ENCODE measurements at places on chromosomes 7 and 10. TPM values are rescaled to one million over a fixed set of nuclear protein-coding genes. Genes with fewer than 3 reads are reported as not detected.

The MLXIPL gene
- total RNA-seq: 14.0 TPM

The EIF5AL1 gene
- total RNA-seq: 0.24 TPM

The ARHGAP12 gene
- 17.2 TPM for total RNA-seq

The MRLN gene
- not detected for total RNA-seq

The CHAT gene
- total RNA-seq: not detected

The MGAM2 gene
- total RNA-seq: 0.12 TPM

The MBL2 gene
- not detected for total RNA-seq

DNA sequence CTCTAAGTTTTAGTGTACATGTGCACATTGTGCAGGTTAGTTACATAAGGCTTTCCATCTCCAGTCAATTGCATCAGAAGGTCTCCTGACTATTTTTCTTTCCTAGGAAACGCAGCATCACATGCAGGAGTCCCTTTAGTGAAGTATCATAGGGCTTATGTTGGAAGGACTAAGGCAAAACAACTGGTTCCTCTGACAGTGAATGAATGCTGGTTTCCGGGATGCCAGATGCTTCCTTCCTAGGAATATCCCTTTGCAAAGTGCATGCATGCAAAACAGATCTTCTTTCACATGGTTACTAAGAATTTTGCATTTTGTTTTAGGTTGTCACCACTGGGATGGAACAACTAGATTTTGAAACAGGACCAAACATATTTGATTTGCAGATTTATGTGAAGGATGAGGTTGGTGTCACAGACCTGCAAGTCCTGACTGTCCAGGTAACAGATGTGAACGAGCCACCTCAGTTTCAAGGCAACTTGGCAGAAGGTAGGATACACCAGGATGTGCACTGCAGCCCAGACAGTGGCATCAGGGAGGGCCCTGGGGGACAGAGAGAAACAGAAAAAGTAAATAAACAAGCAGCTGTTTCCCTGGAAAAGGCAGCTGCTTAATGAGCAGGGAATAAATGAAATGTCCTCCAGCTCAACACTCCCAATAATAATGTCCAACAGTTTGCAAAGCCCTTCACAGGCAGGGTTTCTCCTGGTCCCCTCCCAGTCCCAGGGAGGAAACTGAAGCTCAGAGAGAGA is 17.8 kb downstream of the CDHR3 start:
- DNase-seq: no peak

DNA sequence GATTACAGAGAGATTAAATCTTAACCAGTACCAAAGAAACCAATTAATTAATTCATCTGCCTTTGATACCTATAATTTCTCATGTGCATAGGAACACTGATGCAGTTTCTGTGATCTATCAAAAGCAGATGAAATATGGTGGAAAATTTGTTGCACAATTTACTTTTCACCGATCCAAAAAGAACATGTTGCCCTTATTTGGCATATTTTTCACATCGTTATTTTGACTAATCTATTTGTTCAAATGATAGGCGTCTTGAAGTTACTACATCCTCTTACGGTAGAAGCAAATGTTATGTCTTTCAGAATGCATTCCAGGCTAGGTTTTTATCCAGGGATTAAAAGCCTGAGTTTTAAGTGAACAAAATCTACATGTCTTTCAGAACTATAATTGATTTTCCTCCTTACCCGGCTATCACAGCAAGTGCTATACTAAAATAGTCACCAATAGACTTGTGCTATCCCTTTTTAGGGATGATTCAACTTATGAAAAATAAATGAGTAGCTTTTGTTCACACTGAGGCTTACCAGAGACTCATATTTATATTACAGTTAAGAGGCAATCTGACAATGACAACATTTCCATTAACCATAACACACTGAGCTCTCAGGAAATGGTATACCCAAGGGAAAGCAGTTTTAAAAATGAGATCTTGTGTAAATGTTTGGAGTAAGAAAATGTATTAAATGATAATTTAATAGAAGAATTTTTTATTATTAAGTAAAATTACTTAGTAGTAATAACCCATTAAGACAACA is 16.8 kb upstream of the TES start:
- no peak for DNase-seq

DNA sequence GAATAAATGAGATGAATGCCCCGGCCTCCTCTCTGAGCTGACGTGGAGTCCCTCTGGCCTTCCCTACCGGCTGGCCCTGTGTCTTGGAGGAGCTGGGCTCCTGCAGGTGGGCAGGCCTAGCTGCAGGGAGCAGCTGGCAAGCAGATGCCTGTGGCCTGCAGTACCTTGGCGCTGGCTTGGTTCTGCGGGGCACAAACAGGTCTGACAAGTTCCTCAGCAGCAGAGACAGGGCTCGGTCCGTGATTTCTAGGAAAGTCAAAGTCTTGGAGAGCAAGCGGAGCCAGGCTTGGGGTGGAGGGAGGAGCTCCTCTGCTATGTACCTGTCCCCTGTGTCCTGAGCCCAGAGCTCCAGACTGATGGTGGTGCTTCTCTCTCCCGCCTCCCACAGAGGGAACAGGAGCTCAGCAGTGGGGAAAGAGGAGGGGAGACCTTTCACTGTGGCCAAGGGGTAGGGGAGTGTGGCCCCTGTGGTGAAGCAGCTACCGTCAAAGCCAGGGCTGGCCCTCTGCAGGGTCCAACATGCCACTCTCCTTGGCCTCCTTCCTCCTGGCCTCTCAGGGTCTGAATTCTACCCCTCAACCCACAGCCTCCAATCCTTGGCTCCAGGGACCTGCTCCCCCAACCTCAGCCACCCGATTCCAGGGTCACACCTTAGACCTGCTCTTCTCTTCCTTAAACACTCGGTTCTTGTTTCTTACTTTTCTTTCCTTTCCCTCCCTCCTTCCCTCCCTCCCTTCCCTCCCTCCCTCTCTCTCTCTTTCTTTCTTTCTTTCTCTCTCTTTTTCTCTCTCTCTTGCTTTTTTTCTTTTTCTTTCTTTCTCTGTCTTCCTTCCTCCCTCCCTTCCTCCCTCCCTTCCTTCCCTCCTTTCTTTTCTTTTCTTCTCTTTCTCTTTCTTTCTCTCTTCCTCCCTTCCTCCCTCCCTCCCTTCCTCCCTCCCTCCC is 20.1 kb downstream of the MYL10 start:
- no peak for DNase-seq

DNA sequence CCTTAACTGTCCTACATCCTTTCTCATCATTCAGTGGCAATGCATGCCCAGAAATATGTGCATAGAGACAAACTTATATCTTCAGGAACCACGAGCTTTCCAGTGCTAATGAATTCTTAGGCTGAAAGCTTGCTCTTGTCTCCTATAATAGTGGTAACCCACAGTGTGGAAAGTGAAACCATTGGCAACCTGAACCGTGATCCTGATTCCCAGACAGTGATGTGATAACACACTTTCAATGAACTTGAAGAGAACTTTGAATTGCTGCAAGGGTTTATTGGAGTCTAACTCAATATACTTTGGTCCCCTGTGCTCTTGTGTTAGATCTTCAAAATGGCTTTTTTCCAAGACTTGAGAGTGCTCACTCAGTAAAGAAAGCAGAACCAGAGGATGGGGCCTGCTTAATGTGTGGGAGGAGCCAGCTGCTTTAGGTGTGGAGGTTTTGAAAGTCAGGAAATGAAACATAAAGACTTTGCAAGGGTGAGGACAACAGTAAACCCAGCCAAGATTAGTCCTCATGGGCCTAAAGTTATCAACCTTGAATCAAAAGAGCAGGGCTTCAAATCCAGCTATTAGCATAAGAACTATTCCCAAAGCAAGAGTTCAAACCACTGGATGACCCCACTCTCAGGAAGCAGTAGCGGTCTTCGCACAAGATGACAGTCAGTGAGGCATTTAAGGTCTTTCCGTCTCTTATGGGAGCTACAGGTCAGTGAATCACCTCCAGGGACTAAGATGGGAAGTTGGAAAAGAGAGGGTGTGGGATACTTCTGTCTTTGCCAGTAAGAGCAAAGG is 332.4 kb upstream of the NRP1 start:
- DNase-seq: no peak

- DNase-seq: no peak
Measured at GRCh38 chr7:87213811-87214210, 5.7 kb downstream of the TMEM243 start.

DNA sequence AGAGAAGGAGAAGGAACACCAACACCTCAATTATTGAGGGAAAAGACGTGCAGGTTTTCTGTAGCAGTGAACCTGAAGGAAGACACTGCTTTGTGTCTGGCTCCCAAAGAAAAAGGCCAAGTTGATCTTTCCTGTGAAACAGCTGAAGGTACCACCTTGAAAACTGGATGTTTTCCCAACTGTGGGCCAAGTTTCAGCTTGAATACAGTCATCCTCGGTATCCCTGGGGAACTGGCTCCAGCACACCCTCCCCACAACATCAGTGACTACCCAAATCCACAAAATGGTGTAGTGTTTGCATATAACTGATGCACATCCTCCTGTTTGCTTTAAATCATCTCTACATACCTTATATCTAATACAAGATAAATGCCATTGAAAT is 297.0 kb upstream of the PITRM1 start:
- no peak for DNase-seq

- DNase-seq: no peak
Measured at GRCh38 chr7:33849004-33849403, 56.3 kb upstream of the BMPER start.

GRCh38 chr10:128808921-128809440 is 658.1 kb upstream of the MGMT start:
- no peak for DNase-seq

- DNase-seq: no peak
Measured at GRCh38 chr10:131857156-131858117, 43.4 kb upstream of the PPP2R2D start.
